ENCODE measurements at places on chromosomes 1 and 21.

DNA sequence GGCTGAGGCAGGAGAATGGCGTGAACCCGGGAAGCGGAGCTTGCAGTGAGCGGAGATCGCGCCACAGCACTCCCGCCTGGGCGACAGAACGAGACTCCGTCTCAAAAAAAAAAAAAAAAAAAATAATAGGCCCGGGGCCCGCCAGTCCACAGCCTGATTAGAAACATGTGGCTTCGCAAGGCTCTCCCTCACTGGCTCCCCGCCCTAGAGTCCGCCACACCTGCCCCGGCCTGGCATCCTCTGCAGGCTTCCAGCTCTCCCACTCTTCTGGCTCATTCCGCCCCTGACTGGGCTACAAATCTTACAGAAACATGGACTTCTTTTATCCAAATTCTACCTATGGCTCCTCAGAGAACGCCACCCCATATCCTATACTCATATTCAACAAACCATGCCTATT lies 32.4 kb downstream of the PGBD5 start:
- no peak for DNase-seq

- DNase-seq: no peak
Observed at GRCh38 chr1:29638281-29638680, 402.0 kb downstream of the PTPRU start.

DNA sequence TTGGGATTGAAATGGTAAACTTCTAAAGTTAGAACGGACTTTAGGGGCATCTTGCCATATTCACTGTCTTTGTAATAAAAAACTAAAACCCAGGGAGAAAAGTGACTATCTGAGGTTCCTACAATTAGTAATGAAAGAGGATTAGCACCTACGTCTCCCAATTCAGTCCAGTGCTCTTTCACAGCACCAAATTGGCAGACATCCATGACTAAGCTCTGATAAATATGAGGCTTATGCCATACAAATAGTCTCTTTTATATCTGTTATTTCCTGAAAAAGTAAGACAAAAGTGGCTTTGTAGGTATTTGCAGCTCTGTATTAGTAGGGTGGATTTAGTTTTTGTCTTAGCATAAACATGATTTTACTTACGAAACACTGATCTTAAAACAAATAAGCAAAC lies 315.0 kb upstream of the NRIP1 start:
- no peak for DNase-seq

- DNase-seq: no peak
Observed at GRCh38 chr21:28069450-28069923, 923.2 kb downstream of the LTN1 start.

- no peak for DNase-seq
Observed at GRCh38 chr1:156795787-156796186, 20.9 kb downstream of the SH2D2A start.

- DNase-seq: no peak
Observed at GRCh38 chr1:101587741-101588140, 350.9 kb downstream of the S1PR1 start.

DNA sequence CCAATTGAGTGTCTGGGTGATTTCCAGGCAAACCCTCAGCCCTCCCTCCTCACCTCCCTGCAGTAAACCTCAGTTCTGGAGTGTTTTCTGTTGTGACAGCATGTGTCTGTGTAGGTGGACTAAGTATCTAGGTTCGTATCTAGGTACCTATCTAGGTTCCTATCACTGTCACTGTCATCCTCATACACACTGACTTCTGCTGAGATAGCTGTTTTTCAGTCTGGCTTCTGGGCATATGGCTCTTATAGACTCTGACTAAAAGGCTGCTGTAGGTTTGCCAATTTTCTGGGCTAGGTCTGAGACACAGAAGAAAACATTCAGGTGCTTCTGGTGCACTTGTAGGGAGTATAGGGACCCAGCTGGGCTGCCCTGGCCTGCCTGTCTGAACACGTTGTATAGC lies 8.1 kb upstream of the TRIM67 start:
- no peak for DNase-seq

- no peak for DNase-seq
Observed at GRCh38 chr1:207514890-207515289, 18.9 kb downstream of the CR1 start.

GRCh38 chr1:56370513-56370912 lies 208.8 kb downstream of the PLPP3 start:
- no peak for DNase-seq

DNA sequence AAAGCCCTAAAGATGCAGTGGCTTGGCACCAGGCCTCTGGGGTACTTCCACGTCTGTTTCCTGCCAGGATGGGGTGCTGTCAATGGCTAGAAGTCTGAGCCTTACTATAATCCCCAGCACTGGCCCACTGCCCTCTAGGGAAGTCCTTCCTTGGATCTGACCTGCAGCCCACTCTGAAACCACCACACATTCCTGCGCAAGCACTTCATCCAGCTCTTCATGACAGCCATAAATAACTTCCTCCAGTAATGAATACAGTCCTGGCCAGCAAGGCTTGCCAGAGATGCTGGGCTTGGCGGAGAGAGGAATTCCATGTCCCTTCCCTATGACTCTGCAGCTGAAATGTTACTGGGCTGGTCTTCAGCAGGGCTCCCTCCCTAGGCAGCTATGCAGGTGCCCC lies 32.6 kb downstream of the ALPL start:
- DNase-seq: no peak

GRCh38 chr21:42473498-42474042 lies 22.5 kb downstream of the RSPH1 start:
- no peak for DNase-seq

DNA sequence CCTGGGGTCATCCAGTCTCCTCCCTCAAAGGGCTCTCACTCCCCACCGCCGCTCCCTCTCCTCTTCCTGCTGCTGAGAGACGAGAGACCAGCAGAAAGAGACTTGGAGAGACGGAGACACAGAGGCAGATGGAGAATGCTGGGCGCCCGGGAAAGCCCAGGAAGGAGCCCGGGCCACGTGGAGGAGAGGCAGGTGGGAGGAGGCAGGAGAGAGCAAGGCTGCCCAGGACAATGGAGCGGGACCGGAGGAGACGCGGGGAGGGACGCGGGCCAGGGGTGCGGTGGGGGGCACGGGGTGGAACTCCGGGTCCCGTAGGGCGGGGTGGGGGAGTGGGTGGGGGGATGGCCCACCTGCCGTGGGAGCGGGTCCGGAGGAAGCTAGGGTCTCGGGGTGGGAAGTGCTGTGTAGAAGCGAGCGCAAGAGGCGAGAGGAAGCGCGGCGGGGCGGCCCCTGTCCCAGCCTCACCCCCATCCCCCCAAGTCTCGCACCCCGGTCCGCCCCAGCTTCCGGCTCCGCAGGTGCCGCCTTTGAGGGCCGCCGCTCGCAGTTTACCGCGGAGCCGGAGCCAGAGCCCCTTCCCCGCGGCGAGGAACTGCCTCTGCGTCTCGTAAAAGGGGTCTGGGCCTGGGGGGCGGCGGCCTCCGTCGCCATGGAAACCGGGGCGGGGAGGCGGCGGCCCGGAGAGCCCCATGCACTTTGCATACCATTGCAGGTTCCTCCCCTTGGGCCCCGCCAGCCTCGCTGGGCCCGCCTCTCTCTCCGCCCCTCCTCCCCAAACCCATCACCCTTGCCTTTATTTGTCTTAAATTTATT lies 11.7 kb upstream of the EPHA2 start:
- DNase-seq: no peak

DNA sequence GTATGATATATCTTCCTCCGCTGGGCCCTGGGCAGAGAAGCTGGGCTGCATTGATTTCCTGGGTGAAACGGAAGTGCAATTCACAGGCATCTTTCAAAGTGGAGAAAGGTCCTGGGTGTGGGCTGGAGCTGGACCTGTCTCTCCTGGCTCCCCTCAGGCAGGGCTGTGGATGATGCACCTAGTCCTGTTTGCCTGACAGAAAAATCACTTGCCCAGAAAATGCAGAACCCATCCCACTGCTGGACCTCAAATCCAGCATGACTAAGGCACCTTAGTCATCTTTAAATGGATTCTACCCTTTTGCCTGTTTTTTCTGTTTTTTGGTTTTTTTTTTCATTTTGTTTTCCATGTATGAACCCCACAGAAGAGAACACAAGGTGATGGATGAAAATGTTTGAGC lies 49.7 kb downstream of the MYSM1 start:
- DNase-seq: no peak

- DNase-seq: no peak
Observed at GRCh38 chr1:110876748-110877341, 3.9 kb downstream of the CD53 start.

- DNase-seq: no peak
Observed at GRCh38 chr1:154418923-154419619, 13.9 kb downstream of the IL6R start.

- no peak for DNase-seq
Observed at GRCh38 chr1:183777328-183777727, 27.6 kb upstream of the RGL1 start.

GRCh38 chr1:43450251-43450941 lies 3.3 kb downstream of the HYI start:
- DNase-seq: no peak

DNA sequence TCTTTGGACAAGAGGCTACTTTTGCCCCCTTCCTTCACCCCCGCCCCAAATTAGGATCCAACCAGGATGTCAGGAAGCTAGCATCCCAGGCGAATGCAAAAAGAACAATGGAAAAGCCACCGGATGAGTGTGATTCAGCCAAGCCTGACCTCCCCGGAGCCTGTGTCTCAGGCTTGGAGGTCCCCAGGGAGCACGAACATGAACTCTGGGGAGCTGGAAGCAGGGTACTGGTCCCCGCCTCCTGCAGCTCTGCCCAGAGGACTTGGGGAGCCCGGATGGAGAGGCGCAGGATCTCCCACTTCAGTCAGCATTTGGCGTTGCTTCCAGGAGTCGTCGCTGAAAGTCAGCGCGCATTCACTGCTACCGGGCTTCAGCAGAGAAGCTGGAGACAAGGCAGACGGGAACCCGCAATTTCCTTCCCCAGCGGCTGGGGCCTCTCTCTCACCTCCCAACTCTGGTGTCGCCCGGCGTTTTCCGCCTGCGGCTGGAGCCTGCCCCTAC lies 1.8 kb upstream of the TBX15 start:
- DNase-seq: no peak

GRCh38 chr1:234535763-234536515 lies 57.0 kb upstream of the TARBP1 start:
- no peak for DNase-seq

GRCh38 chr1:8862528-8862927 lies 16.0 kb downstream of the ENO1 start:
- DNase-seq: peak; percentile 60

GRCh38 chr1:192809307-192810252 lies 741 bp downstream of the RGS2 start:
- DNase-seq: no peak

DNA sequence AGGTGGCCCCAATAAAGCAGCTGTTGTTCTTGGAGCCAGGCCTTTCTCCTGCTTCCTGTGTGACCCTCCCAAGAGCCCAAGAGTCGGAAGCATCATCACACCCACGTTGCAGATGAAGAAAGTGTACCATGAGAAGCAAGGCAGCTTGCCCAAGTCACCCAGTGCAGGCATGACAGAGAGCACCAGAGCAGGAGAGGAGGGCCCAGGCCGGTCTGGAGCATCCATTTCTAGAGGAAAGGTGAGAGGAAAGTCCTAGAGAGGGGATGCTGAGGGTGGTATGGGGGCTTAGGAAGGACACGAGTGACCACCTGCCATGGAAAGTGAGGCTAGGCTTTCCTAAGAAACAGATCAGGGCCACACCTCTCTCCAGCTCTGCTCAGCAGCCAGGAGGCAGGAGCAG lies 47.0 kb downstream of the C1orf198 start:
- DNase-seq: no peak

DNA sequence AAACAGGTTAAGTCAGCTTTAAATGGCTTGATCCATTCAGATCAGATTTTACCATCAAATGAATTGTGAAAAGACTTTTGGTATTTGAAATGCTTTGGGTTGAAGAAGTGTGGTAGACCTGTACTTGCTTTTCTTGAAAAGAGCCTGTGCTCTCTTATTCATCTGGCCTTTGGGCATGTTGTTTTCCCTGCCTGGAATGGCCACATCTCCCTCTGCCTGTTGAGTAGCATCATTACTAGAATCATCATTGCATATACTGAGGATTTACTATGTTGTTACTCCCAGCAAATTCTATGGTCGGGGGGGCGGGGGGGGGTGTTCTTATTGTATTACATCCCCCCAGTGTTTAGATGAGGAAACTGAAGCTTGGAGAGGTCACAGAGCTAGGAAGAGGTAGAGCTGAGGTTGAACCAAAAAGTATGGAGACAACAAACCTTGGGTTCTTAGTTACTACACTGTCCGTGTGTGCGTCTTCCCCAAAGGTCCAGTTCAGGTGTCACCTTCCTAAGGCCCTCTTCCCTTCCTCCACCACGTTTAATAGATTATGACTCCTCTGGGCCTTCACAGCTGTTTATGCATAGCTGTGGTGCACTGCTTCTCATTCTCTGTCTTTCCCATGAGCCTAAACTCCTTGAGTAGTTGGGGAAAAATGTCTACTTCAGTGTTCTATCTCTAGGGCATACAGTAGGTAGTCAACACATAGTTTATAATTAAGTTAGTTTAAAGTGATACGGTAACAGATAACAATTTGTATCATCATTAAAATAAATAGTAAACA lies 246.4 kb upstream of the HOOK1 start:
- DNase-seq: no peak

GRCh38 chr1:42035205-42035829 lies 116.6 kb upstream of the HIVEP3 start:
- peak; percentile 23 for DNase-seq

DNA sequence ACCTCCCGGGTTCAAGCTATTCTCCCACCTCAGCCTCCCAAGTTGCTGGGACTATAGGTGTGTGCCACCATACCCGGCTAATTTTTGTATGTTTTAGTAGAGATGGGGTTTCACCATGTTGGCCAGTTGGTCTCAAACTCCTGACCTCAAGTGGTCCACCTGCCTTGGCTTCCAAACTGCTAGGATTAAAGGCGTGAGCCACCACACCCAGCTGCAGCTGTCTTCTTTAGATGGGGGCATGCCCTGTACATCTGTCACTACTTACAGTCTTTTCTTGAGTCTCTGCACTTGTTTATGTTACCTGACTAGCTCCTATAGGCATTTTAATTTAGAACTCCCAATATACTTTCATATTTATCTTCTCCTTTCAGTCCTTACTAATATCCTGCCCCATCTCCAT lies 64.2 kb downstream of the SELENOF start:
- no peak for DNase-seq

DNA sequence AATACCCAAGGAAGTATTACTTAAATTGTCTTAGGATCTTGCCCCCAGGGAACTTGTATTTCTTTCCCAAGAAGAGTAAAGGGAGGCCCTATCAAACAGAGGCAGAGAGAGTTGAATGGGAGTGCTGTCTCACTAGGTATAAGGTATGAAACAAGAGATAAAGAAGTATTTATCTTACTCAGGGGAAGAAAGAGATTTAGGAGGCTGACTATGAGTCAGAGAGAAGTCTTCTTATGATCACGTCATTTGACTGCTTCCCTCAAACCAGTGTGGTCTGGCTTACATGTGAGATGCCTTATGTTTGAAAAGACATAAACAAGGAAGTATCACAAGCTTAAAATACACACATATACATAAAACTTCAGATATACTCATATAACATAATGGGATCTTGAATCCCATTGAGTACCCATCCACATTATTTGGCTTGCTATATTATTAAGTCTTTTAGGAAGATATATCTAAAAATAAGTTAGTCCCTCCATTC lies 29.6 kb downstream of the DUSP10 start:
- DNase-seq: peak; percentile 52
